ENCODE measurements at places on chromosomes 3 and 15.

DNA sequence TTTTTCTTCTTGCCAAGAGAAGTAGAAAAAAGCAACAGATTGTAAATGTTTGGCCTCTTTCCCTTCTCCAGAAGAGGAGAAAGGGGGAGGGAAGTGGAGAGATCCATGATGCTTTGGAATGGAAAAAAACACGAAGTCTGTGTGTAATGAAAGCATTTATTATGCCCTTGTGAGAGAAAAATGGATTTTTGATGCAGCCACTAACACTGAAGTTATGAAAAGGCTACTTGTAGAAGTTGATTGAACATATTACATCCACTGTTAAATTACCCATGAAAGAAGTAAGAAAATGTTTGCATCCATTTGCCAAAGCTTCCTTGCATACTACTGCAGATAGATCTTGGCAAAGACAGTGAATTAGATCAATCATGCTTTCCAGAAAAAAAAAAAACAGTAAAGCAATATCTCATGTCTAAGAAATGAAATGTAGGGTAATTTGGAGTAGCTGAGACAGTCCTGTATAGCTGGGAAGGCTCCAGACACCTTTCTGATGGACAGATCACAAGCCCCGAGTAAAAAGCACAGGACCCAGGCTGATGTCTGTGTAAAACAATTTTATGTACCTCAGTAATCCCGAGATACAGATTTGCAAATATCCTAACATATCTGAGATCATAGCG lies 295.5 kb downstream of the PLOD2 start:
- no peak for DNase-seq

GRCh38 chr3:36891701-36892160 lies 53.1 kb downstream of the TRANK1 start:
- DNase-seq: no peak

DNA sequence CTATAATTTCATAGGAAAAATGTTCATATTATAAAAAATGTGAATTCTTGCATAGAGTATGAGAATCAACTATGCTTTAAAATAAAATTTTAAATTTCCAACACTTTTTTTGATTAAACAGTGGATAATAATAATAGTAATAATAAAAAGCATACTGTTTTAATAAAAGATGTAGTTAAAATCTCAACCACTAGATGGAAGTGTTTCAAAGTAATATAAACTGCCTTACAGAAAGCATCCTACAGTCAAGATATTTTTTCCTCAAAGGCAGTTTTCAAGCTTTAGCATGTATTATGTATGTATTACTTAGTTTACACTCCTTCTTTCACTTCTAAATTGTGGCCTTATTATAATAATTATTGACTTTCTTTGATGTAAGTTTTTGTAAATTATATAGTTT lies 217.5 kb downstream of the CHL1 start:
- no peak for DNase-seq

DNA sequence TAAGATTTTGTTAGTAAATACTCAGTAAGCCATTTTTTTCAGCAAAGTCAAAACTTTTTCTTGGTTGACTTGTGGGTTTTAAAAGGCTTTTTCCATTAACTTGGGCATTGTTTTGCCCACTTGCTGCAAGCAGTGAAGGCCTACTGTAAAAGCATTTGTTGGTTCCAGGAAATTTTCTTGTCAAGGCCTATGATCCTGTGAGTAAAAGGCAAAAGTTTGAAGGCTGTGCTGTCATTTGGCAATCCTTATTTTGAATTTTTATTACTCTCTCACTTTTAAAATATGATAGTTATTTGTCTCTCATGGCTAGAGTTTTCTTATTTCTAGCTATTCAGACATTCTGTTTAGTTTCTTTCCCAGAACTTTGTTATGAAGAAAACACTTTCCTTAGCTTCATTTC lies 13.0 kb downstream of the P2RY12 start:
- no peak for DNase-seq

DNA sequence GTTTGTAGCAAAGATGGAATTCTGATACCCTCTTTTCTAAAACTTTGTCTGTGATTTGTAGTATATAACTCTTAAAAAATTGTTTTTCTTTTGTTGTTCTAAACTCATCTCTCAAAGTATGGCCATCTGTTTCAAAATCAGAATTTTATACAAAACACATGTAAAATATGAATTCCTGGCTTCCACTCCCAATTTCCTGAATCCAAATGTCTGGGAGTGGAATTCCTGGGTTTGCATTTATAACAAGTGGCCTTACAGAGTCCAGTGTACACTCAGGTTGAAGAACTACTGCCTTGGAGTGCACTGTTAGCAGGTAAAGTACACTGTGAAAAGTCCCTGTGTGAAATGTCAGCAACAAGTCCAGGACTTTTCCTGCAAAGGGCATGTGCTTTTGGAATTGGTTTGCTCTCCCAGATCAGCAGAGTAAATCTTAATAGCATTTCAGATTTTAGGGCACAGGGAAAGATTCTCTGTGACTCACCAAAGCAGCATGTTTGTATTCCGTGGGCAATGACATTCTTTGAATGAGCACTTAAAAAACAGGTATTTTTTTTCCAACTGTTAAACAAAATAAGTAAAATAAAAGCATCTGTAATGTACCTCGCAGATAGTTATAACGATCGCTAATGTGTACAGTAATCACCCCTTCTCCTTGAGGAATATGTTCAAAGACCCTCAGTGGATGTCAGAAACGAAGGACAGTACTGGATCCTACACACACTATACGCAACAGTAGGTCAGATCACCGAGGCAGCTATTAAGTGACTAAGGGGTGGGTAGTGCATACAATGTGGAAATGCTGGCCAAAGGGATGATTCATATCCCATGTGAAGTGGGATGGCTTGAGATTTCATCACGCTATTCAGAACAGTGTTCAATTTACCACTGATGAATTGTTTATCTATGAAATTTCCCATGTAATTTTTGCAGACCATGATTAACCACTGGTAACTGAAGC lies 2.0 kb upstream of the CLDN16 start:
- DNase-seq: no peak

DNA sequence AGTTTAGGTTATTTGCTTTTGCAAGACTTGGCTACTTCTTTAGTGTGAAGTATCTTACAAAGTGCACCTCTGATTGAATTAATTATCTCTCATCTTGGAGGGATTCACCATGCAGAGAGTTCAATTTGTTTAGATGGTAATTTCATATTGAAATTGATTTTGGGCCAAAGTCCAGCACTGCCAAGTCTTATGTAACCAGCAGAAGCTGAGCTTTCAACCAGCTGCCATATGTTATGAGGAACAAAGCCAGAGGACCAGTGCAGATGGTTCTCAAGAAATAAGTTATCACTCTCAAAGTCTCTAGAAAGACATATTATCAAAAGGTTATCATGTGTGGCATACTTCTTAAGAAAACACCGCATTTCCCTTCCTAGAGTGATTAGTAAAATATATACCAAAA lies 29.0 kb downstream of the ABHD6 start:
- DNase-seq: no peak

- DNase-seq: no peak
Measured at GRCh38 chr3:127405010-127405598, 117.3 kb upstream of the PRR20G start.

GRCh38 chr3:171116365-171116764 lies 89.8 kb upstream of the SLC2A2 start:
- DNase-seq: no peak

GRCh38 chr3:123712077-123712860 lies 127.4 kb upstream of the HACD2 start:
- no peak for DNase-seq

DNA sequence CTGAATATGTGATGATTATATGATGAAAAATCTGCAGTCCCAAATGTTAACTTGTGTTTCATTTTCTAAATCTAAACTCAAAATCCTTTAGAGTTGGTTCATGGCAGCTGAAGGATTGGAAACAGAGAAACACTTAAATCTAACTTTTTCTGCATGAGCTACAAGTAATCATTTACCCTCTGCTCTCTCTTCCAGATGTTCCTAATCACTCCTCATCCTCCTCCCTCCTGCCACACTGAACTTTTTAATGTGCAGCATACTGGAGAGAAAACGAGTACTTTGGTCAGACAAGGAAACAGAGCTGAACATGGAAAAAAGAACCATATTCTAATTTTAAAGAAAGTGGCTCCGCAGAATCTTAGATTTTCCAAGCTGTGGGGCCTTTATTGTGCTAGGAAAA lies 321.2 kb upstream of the COL8A1 start:
- no peak for DNase-seq

DNA sequence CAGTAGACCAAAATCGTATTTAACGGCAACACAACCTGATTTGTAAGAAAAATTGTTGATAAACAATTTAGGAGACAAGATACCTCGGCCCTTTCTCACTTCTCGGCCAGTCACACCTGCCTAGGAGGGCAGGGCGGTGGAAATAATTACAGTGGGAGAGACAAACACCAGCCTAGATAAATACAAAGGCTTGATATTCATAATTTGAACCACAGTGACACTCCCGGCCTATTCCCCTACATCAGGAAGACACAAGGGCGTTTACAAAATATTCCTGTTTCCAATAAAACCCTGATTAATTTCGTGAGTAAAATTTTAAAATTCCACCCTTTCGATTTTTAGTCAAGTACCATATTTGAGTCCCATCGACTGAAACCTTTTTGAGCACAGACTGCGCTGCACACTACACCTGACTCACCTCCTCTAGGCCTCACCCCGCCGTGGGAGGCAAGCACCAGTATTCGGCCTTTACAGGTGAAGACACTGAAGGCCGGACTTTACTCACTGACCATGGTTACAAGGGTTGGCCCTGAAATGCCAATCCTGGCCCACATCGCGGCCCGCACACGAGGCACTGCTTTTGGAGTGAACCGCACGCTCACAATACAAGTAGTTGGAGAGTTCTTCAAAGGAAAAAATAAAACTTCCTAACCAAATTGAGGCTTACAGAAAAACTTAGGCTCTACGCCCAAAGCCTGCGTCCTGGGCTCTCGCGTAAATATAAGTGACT lies 794 bp downstream of the ARPP19 start:
- peak; percentile 23 for DNase-seq

DNA sequence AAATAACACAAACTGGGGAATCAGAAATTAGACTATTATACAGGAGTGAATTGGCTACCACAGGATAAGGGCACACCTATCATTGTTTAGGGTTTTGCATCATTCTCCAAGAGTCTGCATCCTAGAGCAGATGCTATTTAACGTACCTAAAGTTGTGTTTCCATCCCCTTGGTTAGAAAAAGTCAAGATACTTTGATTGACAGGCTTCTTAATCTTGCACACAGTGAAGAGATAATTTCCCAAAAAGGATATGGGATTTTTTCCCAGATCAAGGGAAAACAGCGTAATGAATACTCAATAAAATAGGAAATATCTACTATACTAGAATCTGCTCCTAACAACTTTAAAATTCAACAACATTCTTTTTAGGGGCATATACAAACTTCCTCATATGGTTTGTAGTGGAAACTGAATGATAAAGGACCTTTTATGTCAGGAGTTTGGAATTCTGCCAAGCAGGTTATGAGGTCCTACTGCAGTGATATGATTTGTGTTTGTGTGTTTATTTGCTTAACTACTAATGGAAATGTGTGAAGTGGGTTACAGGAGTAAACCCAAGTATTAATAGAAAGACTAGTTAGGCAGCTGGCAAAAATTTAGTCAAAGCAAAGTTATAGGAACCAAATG lies 124.1 kb upstream of the MME start:
- DNase-seq: no peak

DNA sequence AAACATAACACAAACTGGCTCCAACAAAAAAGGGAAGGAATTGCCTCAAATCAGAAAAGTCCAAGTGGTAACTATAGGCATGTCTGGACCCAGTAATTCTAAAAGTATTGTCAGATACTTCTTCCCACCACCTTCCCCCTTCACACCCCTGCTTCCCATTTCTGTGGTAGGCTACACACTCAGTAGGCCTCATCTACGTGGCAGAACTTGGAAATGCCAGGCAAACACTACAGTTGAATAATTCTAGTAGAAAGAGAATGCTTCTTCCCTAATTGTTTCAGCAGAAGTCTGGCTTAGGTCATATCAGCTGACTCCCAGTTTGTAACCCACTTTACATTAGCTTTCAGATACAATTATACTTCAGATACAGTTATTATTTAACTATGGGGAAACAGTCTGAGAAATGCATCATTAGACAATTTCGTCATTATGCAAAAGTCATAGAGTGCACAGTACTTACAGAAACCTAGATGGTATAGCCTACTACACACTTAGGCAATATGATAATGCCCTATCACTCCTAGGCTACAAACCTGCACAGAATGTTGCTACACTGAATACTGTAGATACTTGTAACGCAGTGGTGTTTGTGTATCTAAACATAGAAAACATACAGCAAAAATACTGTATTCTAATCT lies 6.4 kb downstream of the SETMAR start:
- DNase-seq: no peak

- DNase-seq: no peak
Measured at GRCh38 chr3:60979461-60980341, 271.6 kb downstream of the FHIT start.

DNA sequence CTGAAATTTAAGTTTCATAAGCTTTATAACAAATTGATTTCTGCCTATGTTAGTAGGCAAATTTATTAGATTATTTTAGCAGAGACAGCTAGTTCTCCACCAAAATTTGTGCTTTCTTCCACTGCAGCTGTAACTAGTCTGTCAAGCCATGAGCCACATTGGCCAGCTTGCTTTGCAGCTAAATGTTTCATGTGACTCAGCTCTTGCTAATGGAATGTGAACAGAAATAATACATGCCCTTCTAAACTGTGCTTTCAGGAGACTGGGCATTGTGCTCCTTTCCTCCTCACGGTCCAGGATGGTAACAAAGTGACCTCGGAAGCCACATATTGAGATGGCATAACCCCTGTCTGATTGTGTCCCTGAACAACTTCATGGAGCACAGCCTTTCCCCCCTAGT lies 51.3 kb upstream of the KPNA4 start:
- DNase-seq: no peak

DNA sequence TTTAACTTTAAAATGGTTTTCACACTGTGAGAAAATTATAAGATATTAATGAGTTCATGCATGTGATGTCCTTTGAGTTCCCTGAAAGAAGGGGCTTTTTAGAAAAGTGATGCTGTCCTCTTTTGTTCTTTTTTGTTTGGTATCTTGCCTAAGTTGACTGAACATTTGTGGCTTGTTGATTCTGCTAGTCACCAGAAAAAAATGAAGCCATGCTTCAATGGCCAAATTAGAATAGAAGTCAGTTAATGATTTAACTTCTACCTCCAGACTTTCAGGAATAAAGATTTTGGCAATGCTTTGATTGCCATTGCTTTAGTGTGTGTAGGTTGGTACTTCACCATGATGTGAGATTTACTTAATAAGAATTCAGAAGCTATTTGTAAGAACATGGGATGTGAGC lies 260.6 kb upstream of the NECTIN3 start:
- DNase-seq: no peak

GRCh38 chr3:143207338-143207961 lies 87.9 kb downstream of the CHST2 start:
- DNase-seq: no peak

All from stimulated activated CD4-positive, alpha-beta T cell treated with anti-CD3 and anti-CD28 coated beads, TNF-alpha, amount 100 ng/mL, for 4 hours (primary cell).